ENCODE measurements at places on chromosomes 5 and 9.

GRCh38 chr9:27292659-27293405, 4.1 kb downstream of the EQTN start:
- no peak for DNase-seq

GRCh38 chr9:26863074-26863473, 29.5 kb downstream of the CAAP1 start:
- peak; percentile 9 for DNase-seq

GRCh38 chr5:83871533-83872395, 151.1 kb upstream of the HAPLN1 start:
- DNase-seq = no peak

GRCh38 chr9:16039988-16040761, 487.3 kb downstream of the CCDC171 start:
- no peak for DNase-seq

GRCh38 chr5:158198636-158199035, 339.7 kb upstream of the CLINT1 start:
- no peak for DNase-seq

- peak; percentile 13 for DNase-seq
These were observed 240.8 kb downstream of the KIF4B start for GRCh38 chr5:155254399-155254798.

GRCh38 chr5:17182494-17182893, 34.9 kb upstream of the BASP1 start:
- DNase-seq = peak; percentile 48

DNA sequence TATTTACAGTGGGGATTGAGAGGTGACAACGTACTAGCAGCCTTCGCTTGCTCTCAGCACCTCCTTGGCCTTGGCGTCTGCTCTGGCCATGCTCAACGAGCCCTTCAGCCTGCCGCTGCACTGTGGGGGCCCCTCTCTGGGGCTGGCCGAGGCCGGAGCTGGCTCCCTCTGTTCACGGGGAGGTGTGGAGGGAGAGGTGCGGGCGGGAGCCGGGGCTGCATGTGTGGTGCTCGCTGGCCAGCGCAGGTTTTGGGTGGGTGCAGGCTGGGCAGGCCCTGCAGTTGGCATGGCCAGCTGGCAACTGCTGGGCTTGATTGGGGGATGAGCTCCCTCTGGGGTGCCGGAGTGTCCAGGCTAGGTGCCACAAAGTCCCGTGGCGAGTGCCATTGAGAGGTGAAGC, 5.8 kb upstream of the DMRTA1 start:
- no peak for DNase-seq

DNA sequence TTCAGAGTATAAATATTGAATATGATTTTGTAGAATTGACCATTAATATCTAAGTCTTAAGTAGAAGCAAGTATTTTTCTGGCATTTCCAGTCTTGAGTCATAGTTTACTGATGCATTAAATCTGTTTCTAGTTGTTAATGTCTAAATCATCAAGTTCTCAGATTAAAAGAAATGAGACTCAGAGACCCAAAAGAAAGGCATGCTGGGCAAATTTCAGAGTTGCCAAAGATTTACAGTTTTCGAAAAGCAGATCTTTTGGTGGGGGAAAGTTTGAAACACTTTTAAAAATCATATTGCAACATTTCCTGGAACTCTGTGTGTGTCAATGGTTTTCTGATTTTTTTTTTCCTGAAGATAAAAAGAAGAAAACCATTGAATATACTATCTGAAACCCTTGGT, 60.9 kb downstream of the ANKRD55 start:
- no peak for DNase-seq

DNA sequence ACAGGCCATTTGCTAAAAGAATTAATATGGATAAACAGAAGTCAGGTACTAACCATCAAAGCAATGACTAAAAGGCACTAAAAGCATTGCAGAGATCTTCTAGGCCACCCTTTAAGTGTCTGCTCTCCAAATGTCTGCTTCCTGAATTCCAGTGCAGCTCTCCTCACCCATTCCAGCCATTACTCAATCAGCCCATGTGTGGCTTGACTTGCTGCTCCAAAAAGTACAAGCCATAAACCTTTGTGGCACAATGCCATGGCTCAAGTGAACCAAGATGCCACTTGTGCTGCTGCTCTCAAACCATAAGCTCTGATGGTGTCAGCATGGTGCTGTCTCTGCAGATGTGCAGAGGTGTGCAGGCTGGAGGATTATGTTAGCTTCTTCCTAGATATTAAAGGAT, 290.2 kb upstream of the POU5F2 start:
- no peak for DNase-seq

- DNase-seq = no peak
These were observed 352.7 kb downstream of the ZNF608 start for GRCh38 chr5:124393584-124394379.

- no peak for DNase-seq
These were observed 68.0 kb upstream of the TBC1D9B start for GRCh38 chr5:179975713-179976134.

- peak; percentile 4 for DNase-seq
These were observed 219.0 kb upstream of the EDIL3 start for GRCh38 chr5:84603568-84604185.

- DNase-seq = no peak
These were observed 33.7 kb upstream of the TAS2R1 start for GRCh38 chr5:9663891-9664290.

GRCh38 chr9:110979636-110980035, 58.6 kb downstream of the LPAR1 start:
- no peak for DNase-seq

- no peak for DNase-seq
These were observed 492.0 kb upstream of the MEF2C start for GRCh38 chr5:89374818-89375521.

DNA sequence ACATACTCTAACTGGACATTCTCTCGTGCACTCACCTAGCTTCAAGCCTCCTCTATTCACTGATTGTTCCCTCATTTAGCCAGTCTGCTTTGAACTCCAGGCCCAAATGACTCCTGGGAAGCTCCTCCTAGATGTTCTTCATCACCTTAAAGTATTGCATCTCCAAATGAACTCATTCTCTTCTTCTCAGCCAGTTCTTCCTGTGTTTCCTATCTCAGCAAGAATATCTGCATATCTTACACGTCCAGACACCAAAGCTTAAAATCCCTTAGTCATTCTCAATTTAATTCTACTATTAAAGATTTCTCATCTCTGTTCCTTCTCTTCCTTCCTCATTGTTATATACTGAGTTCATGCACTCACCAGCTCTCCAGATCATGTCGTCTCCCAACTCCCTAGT, 118.6 kb upstream of the DAB2 start:
- DNase-seq = no peak

GRCh38 chr9:129669946-129670345, 4.5 kb downstream of the PRRX2 start:
- no peak for DNase-seq

- DNase-seq = peak; percentile 40
These were observed 46.2 kb downstream of the PCA3 start for GRCh38 chr9:76810377-76810957.

GRCh38 chr5:122615146-122615545, 159.7 kb upstream of the SNX2 start:
- no peak for DNase-seq

DNA sequence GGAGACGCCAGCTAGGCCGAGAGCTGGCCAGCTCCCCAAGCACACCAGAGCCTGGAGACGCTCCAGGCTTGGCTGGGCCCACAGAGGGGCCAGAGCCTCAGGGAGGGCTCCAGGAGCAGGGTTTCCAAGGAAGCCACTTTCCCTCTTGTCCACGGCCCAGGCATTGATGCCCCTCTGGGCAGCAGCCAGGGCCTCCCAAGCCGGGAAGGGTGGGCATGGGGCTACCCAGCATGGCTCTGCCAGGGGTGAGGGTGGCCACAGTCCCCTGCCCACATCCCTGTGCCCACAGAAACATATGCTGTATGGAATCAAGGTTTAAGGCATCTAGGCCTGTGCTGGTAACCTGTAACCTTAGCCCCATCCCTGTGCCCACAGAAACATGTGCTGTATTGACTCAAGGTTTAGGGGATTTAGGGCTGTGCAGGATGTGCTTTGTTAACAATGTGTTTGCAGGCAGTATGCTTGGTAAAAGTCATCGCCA, 1.5 kb upstream of the DPP7 start:
- no peak for DNase-seq

- DNase-seq = no peak
These were observed 11.3 kb downstream of the PROP1 start for GRCh38 chr5:177984584-177985206.

DNA sequence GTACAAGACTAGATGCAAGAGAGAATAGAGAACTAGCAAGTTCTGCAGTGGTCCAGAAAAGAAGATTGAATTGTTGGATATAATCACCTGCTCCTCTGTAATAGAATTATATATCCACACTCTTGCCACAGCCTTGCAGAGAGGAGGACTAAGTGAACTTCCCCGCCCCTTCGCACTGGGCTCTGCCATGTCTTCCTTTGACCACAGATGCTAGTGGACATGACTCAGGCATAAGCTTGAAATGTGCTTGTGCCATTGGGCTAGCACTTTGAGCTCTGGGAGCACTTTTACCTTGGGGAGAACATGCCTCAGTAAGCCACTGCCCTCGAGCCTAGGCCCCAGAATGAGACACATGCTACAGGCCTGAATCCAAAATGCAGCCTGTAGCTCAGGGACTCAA, 113.5 kb upstream of the RASA1 start:
- DNase-seq = no peak
